ENCODE measurements at places on chromosomes 6 and 20.

GRCh38 chr20:12063106-12063684 lies 145.5 kb downstream of the BTBD3 start:
- no peak for DNase-seq

- DNase-seq: no peak
These were observed 829 bp upstream of the NOTCH4 start for GRCh38 chr6:32224696-32225095.

DNA sequence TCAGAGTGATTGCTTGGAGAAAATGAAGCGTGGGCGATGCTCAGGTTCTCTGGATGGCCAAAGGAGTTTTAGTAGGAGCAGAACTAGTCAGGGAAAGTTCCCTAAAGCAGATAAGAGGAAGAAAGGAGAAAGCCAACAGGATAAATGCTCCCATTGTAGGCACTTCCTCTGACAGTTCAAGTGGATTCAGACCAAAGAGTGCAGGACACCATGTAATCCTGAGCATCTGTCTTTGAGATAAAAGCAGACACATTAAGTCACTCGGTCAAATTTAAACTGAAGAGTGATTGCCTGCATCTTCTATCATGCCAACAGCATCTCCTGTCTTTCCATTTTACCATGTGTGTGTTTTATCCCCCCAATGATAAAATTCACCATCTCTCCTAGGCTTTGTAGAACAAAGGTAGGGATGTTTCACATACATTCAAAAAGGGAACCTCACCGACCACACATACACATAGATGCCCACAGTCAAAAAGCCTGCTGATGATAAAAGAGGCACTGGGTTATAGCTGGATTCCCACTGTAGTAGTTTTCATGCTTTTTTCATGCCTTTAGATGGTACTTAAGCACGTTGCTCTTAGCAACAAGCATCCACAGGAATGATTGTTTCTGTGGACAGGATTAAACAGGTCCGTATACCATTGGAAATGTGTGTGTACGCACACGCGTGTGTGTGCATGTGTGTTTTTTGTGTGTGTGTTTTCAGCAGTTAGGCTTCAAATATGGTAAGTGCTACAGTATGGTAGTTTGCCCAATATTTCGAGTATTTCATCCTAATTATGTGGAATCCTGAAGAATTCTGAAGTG lies 7.0 kb downstream of the GRIK2 start:
- no peak for DNase-seq

DNA sequence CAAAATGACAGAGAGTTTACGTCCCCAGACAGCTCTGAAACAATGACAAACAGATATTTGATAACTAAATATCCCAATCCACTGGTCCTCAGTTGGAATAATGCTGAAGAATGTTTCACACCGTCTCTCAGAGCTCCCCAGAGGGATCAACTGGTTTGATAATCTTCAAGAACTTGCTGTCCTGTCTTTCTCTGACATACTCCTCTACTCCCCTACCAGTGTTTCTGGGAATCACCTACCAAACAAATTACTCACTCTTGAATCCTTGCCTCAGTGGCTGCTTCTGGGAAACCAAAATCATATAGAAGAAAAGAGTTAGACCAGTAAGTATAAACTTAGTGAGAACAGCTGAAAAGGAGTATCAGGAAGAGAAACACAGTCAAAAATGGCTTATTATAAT lies 469.7 kb upstream of the JAG1 start:
- no peak for DNase-seq
